ENCODE measurements at places on chromosomes 3 and 15.

DNA sequence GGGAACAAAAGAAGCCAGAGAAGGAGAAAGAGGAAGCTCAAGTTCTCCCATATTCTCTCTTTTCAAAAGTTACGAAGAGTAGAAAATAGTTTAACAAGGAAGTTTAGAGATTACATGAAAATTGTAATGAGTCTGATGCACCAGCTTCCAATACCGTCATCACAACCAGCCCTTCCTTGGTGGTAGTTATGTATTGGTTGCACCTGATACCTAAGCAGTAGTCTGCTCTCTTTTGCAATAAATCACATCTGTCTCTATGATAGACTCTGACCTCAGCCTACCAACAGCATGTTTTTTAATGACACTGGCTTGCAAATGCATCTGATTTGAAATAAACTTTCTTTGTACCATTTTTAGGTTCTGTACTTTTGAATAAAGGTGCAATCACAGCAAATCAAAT lies 575.8 kb downstream of the FHIT start:
- DNase-seq = no peak

- DNase-seq = no peak
Observed at GRCh38 chr3:13073326-13074005, at the start of gene IQSEC1. Gene IQSEC1, minus strand, starts transcription at chr3:13073429. Its CDS starts 415 bp downstream, at chr3:13073014.

GRCh38 chr3:71621825-71622537 lies 38.5 kb upstream of the FOXP1 start:
- DNase-seq = no peak

DNA sequence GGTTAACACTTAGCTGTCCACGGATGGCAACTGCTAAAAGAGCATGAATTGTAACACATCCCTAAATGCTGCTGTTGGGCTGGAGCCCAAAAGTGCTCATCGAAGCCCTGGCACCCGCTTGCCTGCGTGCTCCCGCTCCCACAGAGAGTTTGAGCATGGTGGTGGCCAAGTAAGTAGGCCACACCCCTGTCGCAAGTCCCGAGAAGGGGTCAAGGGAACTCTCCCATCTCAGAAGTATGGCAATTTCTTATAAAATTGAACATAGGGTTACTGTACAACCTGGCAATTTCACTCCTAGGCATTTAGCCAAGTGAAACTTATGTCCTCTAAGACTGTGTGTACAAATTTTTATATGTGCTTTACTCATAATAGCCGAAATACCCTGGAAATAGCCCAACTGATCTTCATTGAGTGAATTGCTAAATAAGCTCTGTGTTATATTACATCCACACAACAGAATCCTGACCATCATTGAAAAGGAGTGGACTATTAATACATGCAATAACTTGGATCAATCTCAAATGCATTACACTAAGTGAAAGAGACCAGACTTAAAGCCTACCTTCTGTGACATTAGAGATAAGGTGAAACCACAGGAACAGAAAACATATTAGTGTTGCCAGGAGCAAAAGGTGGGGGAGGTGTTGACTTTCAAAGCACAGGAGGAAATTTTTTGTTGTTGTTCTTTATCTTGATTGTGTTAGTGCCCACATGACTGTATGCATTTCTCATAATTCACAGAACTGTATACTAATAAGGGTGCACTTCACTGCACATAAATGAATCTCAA lies 1.5 kb upstream of the GCSAM start:
- DNase-seq = no peak

DNA sequence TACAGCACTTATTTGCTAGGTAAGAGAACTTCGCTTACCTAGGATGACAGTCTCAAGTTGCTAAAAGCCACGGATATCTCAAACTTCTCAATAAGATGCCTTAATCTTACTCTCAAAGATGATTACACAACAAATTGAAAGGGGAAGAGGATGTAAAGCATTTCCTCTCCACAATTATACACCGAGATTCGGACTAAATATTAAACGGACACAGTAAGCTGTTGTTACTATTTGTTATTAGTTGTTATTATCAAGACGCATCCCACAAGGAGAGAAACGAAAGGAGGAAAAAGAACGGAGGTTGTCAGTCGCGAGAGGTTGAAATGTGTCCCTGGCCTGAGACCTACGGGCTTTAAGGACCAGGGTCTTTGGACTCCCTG lies 660 bp downstream of the ZNF106 start:
- peak; percentile 14 for DNase-seq

GRCh38 chr3:195888311-195888761 lies 20.0 kb downstream of the TNK2 start:
- no peak for DNase-seq

Data from KG1 (cell line).